ENCODE measurements at places on chromosomes 5 and 9.

- peak; percentile 49 for DNase-seq
These were observed 735 bp downstream of the ECPAS start for GRCh38 chr9:111483439-111483857.

DNA sequence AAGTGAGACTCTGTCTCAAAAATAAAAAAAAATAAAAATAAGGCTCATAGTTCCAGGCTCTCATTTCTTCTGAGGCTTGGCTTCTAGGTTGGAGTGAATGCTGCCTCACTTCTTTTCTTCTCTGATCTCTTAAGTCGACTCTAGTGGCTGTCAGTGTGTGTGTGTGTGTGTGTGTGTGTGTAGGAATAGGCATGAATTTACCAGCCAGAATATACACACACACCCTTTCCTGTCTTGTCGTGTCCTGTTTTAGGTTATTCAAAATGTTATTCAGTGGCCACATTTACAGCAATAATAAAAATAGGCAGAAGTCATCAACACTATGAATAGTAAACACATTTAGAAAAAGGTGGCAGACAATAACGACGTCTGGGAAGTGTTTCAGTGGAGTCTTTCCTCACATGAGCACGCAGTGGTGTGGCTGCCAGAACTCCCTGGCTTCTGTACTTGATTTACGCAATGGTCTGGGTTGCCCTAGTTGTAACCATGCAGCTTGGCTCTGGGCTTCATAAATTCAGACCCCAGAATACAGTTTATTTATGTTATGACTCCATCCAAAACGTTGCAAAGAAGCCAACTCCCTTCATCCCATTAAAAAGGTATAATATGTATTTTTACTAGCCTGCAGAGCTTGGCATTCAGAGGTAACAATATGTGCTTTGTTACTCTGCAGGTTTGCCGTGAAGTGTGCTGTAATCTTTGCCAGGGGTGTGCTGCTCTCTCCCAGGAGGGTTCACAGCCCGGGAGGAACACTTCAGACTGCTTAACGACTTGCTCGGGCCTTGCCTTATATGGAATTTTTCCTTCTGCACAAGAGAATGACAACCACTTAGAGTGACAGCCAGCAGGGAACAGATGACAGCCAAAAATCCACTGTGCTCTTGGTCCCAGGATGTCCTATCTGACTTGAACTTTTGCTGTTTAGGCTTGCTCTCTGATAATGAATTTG, 34.4 kb upstream of the PALM2AKAP2 start:
- no peak for DNase-seq

GRCh38 chr5:158154226-158155005, 295.5 kb upstream of the CLINT1 start:
- DNase-seq = no peak

- no peak for DNase-seq
These were observed 142.9 kb upstream of the SLC30A5 start for GRCh38 chr5:68950930-68951329.

DNA sequence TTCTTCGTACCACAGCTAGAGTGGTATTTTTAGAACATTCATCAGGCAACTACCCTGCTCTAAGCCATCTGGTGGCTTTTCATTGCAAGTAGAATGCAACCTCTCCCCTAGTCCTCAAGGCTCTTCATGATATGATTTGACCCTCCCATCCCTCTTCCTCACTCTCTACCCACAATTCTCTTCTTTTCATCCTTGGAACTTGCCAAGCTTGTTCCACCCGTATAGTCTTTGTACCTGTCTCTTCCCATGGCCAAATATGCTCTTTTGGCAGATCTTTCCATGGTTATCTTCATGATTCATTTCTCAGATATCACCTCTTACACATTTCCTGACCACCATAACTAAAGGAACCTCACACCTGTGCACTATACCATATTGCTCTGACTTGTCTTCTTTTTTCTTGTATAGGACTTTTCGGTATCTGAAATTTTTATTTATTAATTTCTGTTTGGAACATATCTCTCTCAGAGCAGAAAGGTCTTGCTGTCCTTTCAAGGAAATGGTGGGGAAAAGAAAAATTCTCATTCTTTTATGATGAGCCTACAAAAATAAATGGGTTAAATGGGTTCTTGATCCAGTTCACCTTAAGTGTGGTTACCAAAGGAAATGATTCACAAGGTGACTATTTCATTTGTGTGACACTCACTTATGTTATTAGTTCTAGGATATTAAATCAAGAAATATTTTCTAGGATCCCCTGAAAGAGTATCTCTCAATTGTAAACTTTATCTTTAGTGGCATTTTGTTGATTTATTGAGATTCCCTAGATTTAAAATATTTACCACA, 3.7 kb upstream of the CD274 start:
- no peak for DNase-seq

DNA sequence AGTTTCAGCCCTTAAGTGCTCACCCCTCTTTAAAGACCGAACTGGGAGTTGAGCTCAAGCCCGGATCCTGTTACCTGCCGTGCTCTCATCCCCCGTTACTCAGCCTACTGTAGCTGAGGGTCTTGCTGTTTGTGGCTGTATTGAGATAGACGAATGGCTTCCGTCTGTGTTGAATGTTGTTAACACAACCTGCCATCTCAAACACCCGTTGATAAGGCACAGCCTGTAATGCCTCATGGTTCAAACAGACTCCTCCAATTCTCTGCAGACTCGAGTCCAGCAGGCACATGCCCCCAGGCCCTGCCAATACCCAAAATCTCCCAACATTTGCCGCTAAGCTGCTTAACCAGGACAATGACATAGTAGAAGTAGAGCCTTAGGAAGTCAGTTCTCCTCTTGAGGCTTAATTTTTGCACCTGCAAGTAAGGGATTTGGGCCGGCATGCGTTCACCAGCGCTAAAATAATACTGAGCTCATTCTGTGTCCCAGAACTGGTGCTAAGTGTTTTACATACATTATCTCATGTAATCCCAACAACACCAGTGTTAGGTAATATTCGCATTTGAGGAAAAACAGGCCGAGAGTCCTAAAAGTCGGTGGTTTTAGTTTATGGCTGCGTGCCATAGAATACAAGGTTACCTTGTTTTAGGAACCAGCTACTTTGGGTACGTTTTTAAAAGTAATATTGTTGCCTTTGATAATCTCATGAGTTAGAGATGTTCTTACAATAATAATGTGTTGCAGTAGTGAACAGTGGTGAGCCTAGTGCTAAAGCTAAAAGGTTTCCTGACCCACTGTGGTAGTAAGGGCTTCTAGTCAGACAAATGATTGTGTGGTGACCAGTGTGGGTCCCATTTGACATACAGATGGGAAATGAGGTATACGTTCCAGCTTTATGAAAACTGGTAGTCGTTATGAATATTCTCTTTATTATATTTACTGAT, 1.5 kb upstream of the RFX3 start:
- DNase-seq = no peak

- DNase-seq = no peak
These were observed 126.0 kb upstream of the GPR151 start for GRCh38 chr5:146641941-146642340.

GRCh38 chr9:114806526-114806900, 674 bp upstream of the TNFSF15 start:
- DNase-seq = no peak

DNA sequence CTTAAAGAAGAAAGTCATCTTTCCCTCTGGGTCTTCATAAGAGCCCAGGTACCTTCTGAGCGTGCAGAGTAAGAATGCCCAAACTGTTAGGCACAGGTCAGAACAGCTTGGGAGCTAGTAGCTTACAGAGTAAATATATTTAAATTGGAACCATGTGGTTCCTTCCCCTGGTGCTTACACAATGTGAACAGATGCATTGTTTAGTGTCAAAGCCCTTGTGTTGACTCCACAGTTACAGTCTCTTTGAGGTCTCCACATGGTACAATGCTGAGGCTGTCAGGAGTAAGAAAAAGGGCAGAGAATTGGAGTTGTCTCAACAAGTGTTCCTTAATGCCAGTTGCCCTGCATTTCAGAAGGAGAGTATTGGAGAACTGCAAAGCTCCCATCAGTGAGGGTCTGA, 188.5 kb downstream of the PAPPA start:
- DNase-seq = no peak

GRCh38 chr9:124394167-124394566, 21.1 kb downstream of the PSMB7 start:
- DNase-seq = no peak

DNA sequence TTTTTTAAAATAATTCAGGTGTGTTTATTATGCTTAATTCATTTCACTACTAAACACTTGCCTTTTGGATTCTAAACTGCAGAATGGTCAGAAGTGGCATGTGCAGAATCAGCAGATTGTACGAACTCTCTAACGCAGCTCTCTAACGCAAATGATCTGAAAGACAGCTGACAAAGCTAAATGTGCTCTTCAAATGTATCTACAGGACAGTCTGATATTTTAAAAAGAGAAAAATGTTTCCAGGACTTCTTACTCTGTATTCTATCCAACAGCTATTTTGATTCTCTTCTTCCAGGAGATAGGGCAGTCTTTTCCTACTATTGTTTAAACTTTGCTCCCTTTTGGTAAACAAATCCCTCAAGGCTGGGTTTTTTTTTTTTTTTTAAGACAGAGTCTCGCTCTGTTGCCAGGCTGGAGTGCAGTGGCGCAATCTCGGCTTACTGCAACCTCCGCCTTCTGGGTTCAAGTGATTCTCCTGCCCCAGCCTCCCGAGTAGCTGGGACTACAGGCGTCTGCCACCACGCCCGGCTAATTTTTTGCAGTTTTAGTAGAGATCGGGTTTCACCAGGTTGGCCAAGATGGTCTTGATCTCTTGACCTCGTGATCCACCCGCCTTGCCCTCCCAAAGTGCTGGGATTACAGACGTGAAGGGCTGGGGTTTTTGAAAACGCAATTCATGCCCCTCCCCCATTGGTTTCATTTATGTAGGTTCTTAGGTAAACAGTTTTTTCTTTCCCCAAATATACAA, 1.2 kb downstream of the NMRK1 start:
- DNase-seq = no peak

- DNase-seq = no peak
These were observed 83.6 kb downstream of the ANXA2R start for GRCh38 chr5:42956551-42956950.

All from anterior cingulate cortex (tissue), 58 donors.